ENCODE measurements at places on chromosomes 16 and 17.

DNA sequence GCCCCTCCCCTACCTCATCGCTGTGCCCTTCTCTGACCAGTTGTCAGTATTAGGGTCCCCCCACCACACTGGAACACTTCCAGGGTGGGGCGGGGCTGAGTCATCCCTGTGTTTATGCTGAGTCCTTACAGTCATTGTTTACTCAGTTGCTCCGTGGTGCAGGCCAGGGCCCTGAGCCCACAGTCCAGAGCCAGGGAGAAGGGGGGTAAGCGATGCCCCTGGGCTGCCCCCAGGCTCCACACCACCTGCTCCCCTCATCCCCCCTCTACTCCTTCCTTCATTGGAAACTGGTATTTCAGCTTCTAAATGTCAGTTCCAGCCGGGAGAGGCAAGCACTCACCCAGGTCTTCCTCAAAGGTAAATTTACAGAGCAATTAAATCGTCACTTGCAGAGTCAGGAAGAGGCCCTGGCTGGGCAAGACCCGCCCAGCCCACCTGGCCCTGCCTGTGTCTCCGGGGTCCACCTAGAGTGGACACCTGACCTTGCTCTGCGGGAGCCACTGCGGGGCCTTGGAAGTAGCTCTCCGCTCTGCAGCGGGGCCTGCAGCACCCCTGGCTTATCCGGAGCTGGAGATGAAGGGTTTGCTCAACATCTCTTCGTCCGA, 4.8 kb downstream of the ATP2A3 start:
- no peak for DNase-seq

DNA sequence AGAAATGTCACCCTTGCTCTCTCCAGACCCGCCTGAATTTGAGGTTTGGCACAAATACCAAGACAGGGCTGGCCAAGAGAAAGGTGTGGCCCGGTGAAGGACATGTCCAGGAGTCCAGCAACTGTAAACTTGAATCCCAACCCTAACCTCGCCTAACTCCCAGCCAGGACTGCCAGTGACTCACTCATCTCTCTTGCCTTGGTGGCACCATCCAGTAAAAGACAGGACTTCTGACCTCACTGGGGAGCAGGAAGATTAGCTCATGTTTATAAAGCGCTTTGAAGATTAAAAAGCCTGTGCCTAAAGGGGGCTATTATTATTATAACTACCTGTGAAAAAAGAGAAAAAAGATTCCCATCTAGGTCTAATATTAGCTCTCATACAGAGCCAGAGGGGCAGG, 335.3 kb downstream of the SOX9 start:
- no peak for DNase-seq

- DNase-seq, result no peak
Observed at GRCh38 chr17:49053171-49053829, 56.1 kb downstream of the IGF2BP1 start.

DNA sequence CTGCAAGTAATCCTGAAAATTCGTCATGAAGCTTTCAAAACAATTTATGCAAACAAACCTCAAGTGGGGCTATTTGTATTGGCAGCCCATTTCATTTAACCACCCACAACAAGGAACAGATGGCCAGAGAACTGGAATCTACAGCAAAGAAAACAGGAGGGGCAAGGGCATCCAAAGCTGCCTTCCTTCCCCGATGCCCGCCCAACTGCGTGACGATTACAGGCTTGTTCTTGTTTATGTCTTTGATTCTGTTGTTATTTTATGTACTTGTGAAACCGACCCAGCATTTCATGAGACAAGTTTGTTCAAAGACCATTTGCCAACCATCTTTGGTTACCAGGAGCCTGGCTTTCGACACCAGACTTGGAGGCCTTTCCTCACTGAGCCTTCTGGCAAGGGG, 59.1 kb upstream of the IRX6 start:
- DNase-seq, result no peak

- DNase-seq, result no peak
Observed at GRCh38 chr16:220021-220420, 9.2 kb downstream of the LUC7L start.

DNA sequence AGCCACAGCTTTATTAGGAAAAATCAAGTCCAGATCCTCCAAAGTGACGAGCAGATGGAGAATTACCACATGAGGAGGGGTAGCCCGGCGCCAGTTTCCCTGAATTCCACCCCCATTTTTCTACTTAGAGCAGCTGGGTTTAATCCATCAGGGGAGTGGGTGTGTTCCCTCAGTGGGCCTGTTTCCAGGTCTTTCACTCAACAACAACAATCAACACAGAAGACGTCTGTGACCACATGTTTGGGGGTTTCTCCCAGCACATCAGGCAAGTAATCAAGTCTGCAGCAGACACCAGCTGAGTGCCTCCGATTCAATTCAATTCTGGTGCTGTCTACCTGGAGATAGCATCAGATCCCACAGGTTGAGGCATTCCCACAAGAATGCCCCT, 6.8 kb downstream of the SLC6A2 start:
- DNase-seq, result no peak

GRCh38 chr17:16471295-16471694, 20.7 kb downstream of the LRRC75A start:
- DNase-seq, result no peak

GRCh38 chr16:78216166-78216745, 116.8 kb downstream of the WWOX start:
- no peak for DNase-seq

All from DND-41 (cell line).